ENCODE measurements at places on chromosomes 2 and 18. TPM values are rescaled to one million over a fixed set of nuclear protein-coding genes. Genes with fewer than 3 reads are reported as not detected.

- peaks cover 18% of the 10 kb centered on the region for H3K4me1 ChIP-seq
- peaks cover 9% of the 10 kb centered on the region for H3K36me3 ChIP-seq
- no peak for DNase-seq
- no peaks in the 10 kb centered on the region for H3K27me3 ChIP-seq
- H3K27ac ChIP-seq: peak overlapping the region; percentile 43
Observed at GRCh38 chr2:47784352-47784851, 1.5 kb downstream of the MSH6 start.

DNA sequence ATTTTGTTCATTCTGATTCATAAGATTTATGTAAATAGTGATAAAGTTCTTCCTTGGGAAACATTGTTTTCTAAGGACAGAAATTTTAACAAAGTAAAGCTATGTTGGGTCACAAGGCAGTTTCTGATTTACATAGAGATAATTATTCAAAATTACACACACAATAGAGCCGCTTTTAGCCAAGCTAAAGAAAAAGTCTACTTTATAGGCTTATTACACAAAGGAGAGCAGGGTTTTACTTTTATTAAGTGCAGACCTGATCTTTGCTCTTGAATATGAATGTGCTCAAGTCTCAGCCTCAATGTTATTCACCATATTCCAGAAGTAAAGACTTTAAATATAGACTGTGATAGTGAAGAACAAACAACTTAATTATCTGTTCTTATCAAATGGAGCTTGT is 787.8 kb upstream of the LINC00305 start:
- no peaks in the 10 kb centered on the region for H3K27me3 ChIP-seq
- no peak overlapping the region for H3K4me3 ChIP-seq
- H3K36me3 ChIP-seq: no peaks in the 10 kb centered on the region
- no peaks in the 10 kb centered on the region for H3K4me1 ChIP-seq
- DNase-seq: no peak
- no peak overlapping the region for H3K27ac ChIP-seq

GRCh38 chr2:234025466-234025865 is 25.0 kb upstream of the SPP2 start:
- H3K27me3 ChIP-seq: no peaks in the 10 kb centered on the region
- DNase-seq: no peak
- H3K27ac ChIP-seq: no peak overlapping the region
- H3K4me3 ChIP-seq: no peak overlapping the region

DNA sequence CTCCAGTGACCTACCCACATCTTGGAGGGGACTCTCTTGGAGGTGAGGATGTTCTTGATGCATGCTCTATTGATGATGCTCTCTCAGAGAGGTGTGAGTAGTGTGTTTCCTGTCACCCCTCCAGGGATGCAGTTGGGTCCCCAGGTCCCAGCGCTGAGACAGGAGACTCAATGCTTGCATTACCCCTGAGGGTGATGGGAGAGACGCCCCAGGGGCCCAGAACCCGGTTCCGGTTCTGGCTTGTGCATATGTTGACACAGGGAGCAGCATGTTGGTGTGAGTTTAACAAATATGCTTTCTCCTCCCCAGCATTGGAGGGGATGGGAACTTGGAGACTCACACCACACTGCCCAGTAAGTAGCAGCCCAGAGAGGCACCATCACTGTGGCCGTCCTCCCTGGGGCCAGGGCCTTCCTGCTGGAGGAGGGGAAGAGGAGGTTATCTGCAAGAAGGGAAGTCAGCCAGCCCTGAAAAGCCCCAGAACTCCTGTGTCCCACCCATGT is 124.5 kb downstream of the PLB1 start:
- no peak for DNase-seq
- no peak overlapping the region for H3K27ac ChIP-seq
- peaks cover 66% of the 10 kb centered on the region for H3K27me3 ChIP-seq
- H3K36me3 ChIP-seq: no peaks in the 10 kb centered on the region

- H3K4me3 ChIP-seq: no peak overlapping the region
- H3K27ac ChIP-seq: no peak overlapping the region
- H3K27me3 ChIP-seq: peaks cover 35% of the 10 kb centered on the region
- H3K4me1 ChIP-seq: peaks cover 9% of the 10 kb centered on the region
Observed at GRCh38 chr2:85705680-85706039, 11.5 kb downstream of the GNLY start.

- no peaks in the 10 kb centered on the region for H3K27me3 ChIP-seq
- no peak overlapping the region for H3K4me3 ChIP-seq
- no peak for DNase-seq
- no peak overlapping the region for H3K27ac ChIP-seq
- H3K36me3 ChIP-seq: no peaks in the 10 kb centered on the region
Observed at GRCh38 chr2:97706708-97707345, 6.5 kb upstream of the ZAP70 start.

- H3K27ac ChIP-seq: no peak overlapping the region
- H3K4me1 ChIP-seq: peaks cover 41% of the 10 kb centered on the region
- DNase-seq: no peak
- peaks cover 27% of the 10 kb centered on the region for H3K27me3 ChIP-seq
- H3K36me3 ChIP-seq: peaks cover 9% of the 10 kb centered on the region
Observed at GRCh38 chr2:222248256-222248655, 50.5 kb downstream of the PAX3 start.

GRCh38 chr2:189629531-189630453 is 31.5 kb upstream of the ASNSD1 start:
- H3K27me3 ChIP-seq: no peaks in the 10 kb centered on the region
- no peaks in the 10 kb centered on the region for H3K4me1 ChIP-seq
- no peaks in the 10 kb centered on the region for H3K36me3 ChIP-seq
- DNase-seq: no peak

DNA sequence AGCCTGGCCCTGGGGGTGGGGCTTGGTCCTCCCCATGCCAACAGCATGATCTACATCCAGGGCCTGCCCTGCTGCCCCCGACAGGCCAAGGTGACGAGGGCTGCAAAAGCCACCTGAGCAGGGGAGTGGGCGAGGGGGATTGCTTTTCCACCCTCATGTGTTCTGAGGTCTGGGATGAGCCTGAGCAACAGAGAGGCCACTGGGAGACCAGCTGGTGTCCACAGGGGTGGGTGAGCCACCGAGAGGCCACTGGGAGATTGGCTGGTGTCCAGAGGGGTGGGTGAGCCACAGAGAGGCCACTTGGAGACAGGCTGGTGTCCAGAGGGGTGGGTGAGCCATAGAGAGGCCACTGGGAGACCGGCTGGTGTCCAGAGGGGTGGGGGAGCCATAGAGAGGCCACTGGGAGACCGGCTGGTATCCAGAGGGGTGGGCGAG is 147.4 kb upstream of the GPC1 start:
- DNase-seq: no peak
- H3K4me3 ChIP-seq: no peak overlapping the region
- H3K4me1 ChIP-seq: no peaks in the 10 kb centered on the region
- no peaks in the 10 kb centered on the region for H3K27me3 ChIP-seq
- no peak overlapping the region for H3K27ac ChIP-seq

GRCh38 chr2:199933466-199933865 is 21.8 kb downstream of the TYW5 start:
- H3K36me3 ChIP-seq: peaks cover 4% of the 10 kb centered on the region
- no peak overlapping the region for H3K4me3 ChIP-seq
- no peaks in the 10 kb centered on the region for H3K27me3 ChIP-seq

DNA sequence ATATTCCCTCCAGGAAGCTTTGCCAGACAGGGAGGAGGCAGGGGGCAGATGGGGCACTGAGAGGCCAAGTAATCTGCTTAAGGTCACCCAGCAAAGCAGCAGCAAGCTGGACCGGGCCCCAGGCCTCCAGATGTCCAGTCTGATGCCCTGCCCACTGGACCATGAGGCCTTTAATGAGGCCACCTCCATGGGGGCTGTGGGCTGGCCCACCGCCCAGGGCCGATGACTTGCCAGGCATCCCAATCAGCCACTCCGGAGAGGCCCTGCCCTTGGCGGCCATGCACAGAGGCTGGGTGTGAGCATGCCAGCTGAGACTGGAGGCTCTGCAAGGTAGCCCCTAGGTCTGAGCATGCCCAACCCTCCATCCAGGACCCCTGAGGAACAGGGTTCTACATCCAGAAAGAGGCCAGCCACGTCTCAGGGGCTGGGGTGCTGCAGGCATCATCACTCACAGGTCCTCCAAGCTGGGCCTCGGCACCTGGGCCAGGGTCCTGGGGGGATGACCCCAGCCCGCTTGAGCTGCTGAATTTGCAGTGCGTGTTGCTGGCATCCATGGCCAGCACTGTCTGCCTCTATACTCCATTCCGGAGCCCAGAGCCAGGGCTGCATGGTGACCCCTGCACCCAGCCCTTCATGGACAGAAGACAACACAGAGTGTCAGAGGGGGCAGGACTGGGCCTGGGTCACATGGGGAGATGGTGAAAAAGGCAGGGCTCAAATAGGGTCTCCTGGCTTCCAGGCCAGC is 164.2 kb downstream of the INHBB start:
- no peaks in the 10 kb centered on the region for H3K36me3 ChIP-seq
- no peak for DNase-seq
- no peak overlapping the region for H3K27ac ChIP-seq

- H3K27me3 ChIP-seq: no peaks in the 10 kb centered on the region
- no peak for DNase-seq
- H3K4me1 ChIP-seq: peaks cover 11% of the 10 kb centered on the region
- H3K4me3 ChIP-seq: no peak overlapping the region
- no peak overlapping the region for H3K27ac ChIP-seq
- H3K36me3 ChIP-seq: peaks cover 6% of the 10 kb centered on the region
Observed at GRCh38 chr2:53820048-53820447, 33.2 kb downstream of the ERLEC1 start.

DNA sequence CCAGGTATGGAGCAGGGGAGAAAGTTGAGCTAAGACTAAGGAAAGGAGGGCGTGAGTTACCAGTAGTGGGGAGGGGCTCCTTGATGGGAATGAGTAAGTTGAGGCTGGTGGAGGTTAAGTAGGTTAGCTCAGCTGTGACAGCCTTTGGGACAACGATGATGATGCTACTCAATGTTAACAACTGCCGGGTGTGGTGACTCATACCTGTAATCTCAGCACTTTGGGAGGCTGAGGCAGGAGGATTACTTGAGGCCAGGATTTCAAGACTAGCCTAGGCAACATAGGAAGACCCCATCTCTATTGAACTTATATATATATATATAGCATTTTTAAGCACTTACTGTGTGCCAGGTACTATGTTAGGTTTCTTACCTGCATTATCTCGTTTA is 48.4 kb downstream of the HK2 start:
- no peaks in the 10 kb centered on the region for H3K4me1 ChIP-seq
- no peak overlapping the region for H3K27ac ChIP-seq
- no peaks in the 10 kb centered on the region for H3K27me3 ChIP-seq
- H3K4me3 ChIP-seq: no peak overlapping the region
- no peak for DNase-seq

The PLCL1 gene
- 0.32 TPM for total RNA-seq

The TBR1 gene
- 0.09 TPM for total RNA-seq

The RPRM gene
- 4.5 TPM for total RNA-seq

The MC5R gene
- total RNA-seq: not detected

The RUFY4 gene
- not detected for total RNA-seq

The ZNF396 gene
- 3.6 TPM for total RNA-seq

The MROH2A gene
- total RNA-seq: not detected
